Esophagus muscularis mucosa (tissue), 4 donors: ENCODE measurements at places on chromosomes 2 and 18. TPM values are rescaled to one million over a fixed set of nuclear protein-coding genes. Genes with fewer than 3 reads are reported as not detected.

CXCR1 gene
- not detected for total RNA-seq

GRCh38 chr18:79348066-79348465 is 47.7 kb upstream of the NFATC1 start:
- H3K4me3 ChIP-seq, result no peak overlapping the region
- no peak overlapping the region for H3K27ac ChIP-seq

DNA sequence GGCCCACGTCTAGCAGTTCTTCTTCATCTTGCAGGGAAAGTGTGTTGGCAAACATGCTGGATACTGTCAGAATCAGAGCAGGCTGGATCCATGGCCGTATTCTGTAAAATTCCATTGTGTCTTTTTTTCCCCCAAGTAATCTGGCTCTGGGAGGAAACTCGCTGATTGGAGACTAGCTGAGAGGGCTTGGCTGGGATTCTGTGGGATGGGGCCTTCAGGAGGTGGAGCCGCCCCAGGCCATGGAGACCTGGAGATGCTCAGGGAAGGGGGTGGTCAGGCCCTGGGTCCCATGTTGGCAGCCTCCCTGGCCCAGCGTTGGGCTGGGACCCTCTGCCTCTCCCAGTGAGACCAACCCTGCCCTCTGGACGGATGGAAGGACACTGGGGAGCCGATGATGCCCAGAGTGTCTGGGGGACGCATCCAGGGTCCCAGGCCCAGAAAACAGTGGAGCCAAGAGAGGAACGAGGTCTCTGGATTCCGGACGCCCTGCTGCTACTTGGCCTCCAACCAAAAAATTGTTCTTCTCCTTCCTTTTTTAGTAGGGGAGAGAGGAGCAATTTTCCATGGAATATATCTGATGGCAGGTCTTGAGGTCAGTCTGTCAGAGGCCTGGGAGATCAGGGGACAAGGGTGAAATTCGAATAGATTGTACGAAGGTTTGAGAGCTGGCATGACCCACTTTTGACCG is 114.5 kb downstream of the AGAP1 start:
- DNase-seq, result no peak
- H3K27ac ChIP-seq, result peak overlapping the region; percentile 62
- no peak overlapping the region for H3K4me3 ChIP-seq
- no peaks in the 10 kb centered on the region for H3K36me3 ChIP-seq
- no peaks in the 10 kb centered on the region for H3K27me3 ChIP-seq

GRCh38 chr2:66110086-66110485 is 324.8 kb upstream of the MEIS1 start:
- no peak overlapping the region for H3K27ac ChIP-seq
- DNase-seq, result no peak
- H3K4me1 ChIP-seq, result peaks cover 7% of the 10 kb centered on the region

- DNase-seq, result no peak
- H3K27ac ChIP-seq, result no peak within 1 kb of the TSS
- H3K36me3 ChIP-seq, result no peaks in the 10 kb centered on the region
- H3K4me1 ChIP-seq, result peaks cover 11% of the 10 kb centered on the region
- H3K4me3 ChIP-seq, result no peak within 1 kb of the TSS
- peaks cover 27% of the 10 kb centered on the region for H3K27me3 ChIP-seq
These were observed at the start of gene AKAIN1 for GRCh38 chr18:5197032-5197434. Gene AKAIN1, minus strand, starts transcription at chr18:5197257. Its CDS starts 204 bp downstream, at chr18:5197053.

PRKAG3 gene
- not detected for total RNA-seq

- H3K27ac ChIP-seq, result no peak within 1 kb of the TSS
- H3K27me3 ChIP-seq, result peaks cover 59% of the 10 kb centered on the region
- DNase-seq, result peak; percentile 86
- H3K4me1 ChIP-seq, result peaks cover 18% of the 10 kb centered on the region
- peak within 1 kb of the TSS; percentile 52 for H3K4me3 ChIP-seq
These were observed at the start of gene EVA1A for GRCh38 chr2:75560768-75561565. Gene EVA1A, minus strand, starts transcription at chr2:75560939. Its CDS starts 42,799 bp downstream, at chr2:75518140.

DNA sequence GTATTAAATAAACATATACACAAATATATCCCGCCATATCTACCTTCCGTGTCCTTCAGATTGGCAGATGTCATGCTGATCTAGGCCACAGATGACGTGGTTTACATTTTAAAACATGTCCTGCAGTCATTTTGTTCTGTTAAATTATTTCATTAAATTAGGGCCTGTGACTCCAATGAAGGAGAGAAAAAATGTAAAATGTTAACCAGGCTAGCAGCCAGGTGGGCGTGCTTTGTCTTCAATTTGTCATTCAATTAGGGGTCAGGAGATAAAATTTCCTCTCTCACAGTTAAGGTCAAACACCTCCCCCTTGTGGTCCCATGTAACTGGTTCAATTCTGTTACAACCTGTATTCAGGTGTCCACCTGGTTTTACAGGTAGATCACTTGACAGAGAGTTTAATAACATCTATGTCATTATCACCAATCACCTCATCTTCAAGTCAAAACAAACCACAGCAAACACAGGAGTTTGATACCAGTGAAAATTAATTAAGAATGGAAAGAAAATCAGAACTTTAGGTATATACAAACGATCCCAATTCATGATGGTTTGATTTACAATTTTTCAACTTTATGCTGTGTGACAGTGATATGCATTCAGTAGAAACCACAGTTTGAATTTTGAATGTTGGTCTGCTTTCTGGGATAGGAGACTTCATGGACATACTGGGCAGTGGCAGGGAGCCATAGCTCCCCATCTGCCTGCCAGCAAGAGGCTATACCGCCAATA is 339.4 kb downstream of the CMPK2 start:
- DNase-seq, result no peak
- no peak overlapping the region for H3K27ac ChIP-seq
- H3K36me3 ChIP-seq, result no peaks in the 10 kb centered on the region
- H3K4me3 ChIP-seq, result no peak overlapping the region

DNA sequence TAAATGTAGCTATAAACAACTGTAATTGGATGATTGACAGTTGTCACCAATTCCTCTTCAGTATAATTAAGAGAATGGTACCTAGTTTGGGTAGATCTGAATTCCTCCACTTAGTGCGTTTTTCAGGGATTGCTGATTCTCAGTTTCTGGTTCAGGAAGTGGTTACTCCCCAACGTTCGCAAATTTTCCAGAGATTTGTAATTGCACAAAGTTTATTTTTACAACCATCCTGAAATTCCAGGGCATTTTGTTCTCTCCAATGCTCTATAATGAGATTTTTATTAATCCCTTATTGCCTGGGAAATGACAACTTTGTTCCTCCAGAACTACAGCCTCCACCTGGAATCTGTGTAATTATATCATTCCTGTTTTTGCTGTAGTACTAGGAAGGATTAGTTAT is 710.6 kb upstream of the ZEB2 start:
- no peak overlapping the region for H3K4me3 ChIP-seq
- H3K36me3 ChIP-seq, result no peaks in the 10 kb centered on the region
- H3K27ac ChIP-seq, result no peak overlapping the region
- no peaks in the 10 kb centered on the region for H3K27me3 ChIP-seq
- H3K4me1 ChIP-seq, result no peaks in the 10 kb centered on the region

GRCh38 chr2:219551441-219552381 is 7.9 kb downstream of the TMEM198 start:
- H3K4me1 ChIP-seq, result peaks cover 25% of the 10 kb centered on the region
- no peaks in the 10 kb centered on the region for H3K27me3 ChIP-seq
- DNase-seq, result no peak
- peak overlapping the region; percentile 80 for H3K27ac ChIP-seq

GRCh38 chr2:64120928-64121327 is 23.3 kb downstream of the PELI1 start:
- no peaks in the 10 kb centered on the region for H3K27me3 ChIP-seq
- no peaks in the 10 kb centered on the region for H3K36me3 ChIP-seq
- no peak overlapping the region for H3K4me3 ChIP-seq
- DNase-seq, result no peak
- peaks cover 14% of the 10 kb centered on the region for H3K4me1 ChIP-seq
